ENCODE measurements at places on chromosomes 7 and 10.

GRCh38 chr7:155395176-155395797 is 62.6 kb upstream of the EN2 start:
- no peak for DNase-seq

- DNase-seq: no peak
These were observed 82.8 kb downstream of the ALOX5 start for GRCh38 chr10:45456822-45457221.

GRCh38 chr7:141991140-141991539 is 4.5 kb upstream of the MGAM start:
- no peak for DNase-seq

- DNase-seq: peak; percentile 20
These were observed 256.3 kb upstream of the MAGI2 start for GRCh38 chr7:79709574-79710409.

All from foreskin fibroblast (primary cell).